Caki2 (cell line): ENCODE measurements at places on chromosomes 5 and 9. TPM values are rescaled to one million over a fixed set of nuclear protein-coding genes. Genes with fewer than 3 reads are reported as not detected.
A peak's percentile ranks its signal among the peaks of the same experiment; 100 is the strongest.

DNA sequence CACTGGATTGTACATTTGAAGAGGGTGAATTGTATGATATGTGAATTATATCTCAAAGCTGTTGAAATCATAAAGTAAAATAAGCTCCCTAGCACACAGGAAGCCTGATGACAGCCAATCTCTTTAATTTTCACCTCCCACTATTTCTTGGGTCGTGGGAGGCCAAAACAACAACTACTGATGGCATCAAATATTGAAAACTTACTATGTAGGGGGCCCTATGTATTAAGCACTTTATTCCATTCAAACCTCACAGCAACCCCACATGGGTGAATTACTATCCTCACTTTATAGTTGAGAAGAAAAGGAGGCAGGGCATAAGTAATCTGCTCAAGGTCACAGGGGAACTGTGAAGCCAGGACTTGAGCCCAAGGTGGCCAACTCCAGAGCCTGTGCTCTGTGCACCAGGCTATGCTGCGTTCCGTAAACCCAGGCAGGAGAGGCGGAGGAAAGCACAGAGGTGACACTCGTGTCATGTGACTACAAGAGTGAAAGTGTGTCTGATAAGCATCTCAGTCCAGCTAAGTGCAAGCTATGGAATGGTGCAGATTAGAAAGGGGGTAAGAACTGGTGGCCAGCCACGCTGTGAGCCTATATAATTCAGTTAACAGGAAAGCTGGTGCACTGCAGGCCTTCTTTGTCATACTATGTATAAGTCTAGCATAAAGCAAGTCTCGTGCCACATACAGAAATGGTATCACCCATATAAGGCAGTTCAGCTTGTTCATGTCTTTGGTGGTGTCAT lies 221.0 kb downstream of the DCP2 start:
- no peak for DNase-seq

GRCh38 chr5:139414581-139415130 lies 10.8 kb upstream of the SPATA24 start:
- no peak for DNase-seq

DNA sequence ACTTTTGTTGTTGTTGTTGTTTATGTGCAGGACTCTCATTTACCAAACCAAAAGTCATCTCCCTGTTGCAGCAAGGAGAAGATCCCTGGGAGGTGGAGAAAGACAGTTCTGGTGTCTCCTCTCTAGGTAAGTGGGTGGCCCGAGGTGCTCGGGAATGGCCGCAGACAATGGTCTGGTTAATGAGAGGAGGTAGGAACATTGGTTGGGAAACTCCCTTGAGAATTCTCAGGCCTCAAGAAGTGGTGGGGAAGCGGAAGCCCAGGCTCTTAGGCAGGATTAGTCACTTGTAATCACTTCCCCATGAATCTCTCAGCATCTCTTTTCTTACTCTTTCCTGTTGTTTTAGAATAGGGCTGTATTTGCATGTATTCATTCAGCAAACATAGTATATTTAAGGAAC lies 7.2 kb downstream of the ZNF354B start:
- DNase-seq: no peak

- no peak for DNase-seq
These were observed 49.8 kb upstream of the PLPP1 start for GRCh38 chr5:55584398-55585205.

DNA sequence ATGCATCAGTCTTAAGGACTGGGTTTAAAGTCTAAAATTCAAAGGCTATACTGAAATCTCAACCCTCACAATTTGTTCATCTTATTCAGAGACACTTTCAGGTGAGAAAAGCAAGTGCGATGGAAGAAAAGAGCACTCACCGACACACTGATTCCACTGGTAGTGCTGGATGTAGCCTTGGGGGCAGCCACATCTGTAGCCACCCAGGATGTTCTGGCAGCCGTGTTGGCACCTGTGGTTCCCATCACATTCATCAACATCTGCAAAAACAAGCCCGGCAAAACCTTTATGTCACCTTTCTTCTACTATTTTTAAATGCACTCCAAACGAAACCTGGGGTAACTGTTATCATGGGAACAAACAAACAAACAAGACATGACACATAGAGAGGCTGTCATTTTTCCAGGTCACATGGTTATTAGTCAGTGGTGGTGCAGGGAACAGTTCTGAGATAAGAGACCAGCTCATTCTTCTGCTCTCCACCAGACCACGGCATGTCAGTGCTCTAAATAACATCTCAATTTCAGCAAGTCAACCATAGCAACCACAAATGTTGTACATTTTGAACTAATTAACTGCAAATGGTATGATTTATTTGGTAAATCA lies 188.4 kb downstream of the SLC12A2 start:
- DNase-seq: peak; percentile 63

DNA sequence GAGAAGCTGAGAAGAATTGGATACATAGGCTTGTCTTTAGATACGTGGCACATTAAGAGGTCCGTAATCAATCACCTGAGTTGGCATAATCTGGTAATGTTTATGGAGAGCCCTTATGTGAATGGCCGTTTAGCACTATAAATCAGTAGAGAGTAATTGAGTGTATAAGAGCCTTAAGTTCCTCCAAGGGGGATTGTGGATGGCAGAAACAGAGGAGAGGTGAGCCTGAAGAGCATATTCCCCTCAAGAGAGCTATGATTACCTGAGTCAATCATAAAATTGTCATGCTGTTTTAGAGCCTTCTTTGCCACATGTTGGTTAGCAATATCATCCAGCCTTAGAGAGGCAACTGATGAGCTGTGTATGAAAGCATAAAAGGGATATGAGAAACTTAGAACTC lies 58.8 kb downstream of the FOCAD start:
- DNase-seq: no peak

- peak; percentile 93 for DNase-seq
These were observed 12.5 kb upstream of the CTSL start for GRCh38 chr9:87713278-87713987.

DNA sequence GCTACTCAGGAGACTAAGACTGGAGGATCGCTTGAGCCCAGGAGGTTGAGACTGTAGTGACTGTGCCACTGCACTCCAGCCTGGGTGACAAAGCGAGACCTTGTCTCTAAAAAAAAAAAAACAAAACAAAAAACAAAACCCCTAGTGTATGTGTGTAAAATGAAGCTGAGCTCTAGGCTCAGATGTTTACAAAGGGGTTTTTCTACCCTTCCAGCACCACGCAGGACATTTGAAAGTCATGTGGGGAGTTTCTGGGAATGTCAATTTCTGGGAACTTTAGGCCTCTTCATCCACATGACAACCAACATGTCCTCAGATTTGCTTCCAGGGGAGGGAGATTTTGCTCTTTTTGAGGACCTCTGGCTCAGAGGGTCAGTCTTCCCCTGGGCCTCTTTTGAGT lies 42.4 kb upstream of the AIF1L start:
- DNase-seq: no peak

DNA sequence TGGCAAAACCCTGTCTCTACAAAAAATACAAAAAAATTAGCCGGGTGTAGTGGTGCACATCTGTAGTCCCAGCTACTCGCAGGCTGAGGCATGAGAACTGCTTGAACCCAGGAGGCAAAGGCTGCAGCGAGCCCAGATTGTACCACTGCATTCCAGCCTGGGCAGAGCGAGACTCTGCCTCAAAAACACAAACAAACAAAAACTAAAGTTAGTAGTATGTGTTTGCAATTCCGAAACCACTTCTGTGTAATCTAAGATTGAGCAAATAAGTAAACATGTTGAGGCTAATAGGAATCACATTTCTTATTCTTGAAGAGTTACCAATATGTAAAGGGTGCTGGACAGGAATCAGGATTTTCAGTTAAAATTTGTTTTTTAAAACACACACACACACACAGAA lies 70.0 kb upstream of the SUSD1 start:
- no peak for DNase-seq

The PCDHB14 gene
- total RNA-seq: 0.29 and 7.7 TPM in 2 replicates

The NOTCH1 gene
- 7.2 and 7.9 TPM in 2 replicates for total RNA-seq

The CSF1R gene
- total RNA-seq: not detected in 2 replicates

The GPR151 gene
- not detected in 2 replicates for total RNA-seq

The INSYN2B gene
- 0.78 and 4.9 TPM in 2 replicates for total RNA-seq

The MARCOL gene
- not detected in 2 replicates for total RNA-seq

The RPL7A gene
- 2,316 and 2,792 TPM in 2 replicates for total RNA-seq

The LCN1 gene
- total RNA-seq: not detected in 2 replicates
